Activated CD4-positive, alpha-beta memory T cell treated with anti-CD3 and anti-CD28 coated beads, Interleukin-2, amount 10 ng/mL, durations not matched to agents 7 days and 5 days (primary cell): ENCODE measurements at places on chromosomes 13 and 19. TPM values are rescaled to one million over a fixed set of nuclear protein-coding genes. Genes with fewer than 3 reads are reported as not detected.

DNA sequence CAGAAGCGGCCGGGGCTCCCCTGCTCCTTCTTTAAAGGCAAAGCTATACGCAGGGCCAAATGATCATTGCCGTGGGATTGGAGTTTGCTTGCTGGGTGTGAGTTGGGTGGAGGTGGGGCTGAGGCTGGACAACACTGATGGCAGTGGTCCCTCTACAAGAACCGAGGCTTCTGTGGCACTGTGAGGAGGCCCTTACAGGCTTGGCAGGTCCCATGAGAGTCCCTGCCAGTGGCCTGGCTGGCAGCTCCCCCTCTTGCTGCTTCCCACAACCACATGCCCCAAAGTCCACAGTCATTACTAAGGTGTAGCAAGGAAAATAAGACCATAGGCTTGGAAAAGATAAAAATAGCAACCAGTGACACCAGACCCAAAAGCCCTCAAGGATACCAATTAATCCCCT is 98.4 kb downstream of the ANKRD10 start:
- DNase-seq: no peak

DNA sequence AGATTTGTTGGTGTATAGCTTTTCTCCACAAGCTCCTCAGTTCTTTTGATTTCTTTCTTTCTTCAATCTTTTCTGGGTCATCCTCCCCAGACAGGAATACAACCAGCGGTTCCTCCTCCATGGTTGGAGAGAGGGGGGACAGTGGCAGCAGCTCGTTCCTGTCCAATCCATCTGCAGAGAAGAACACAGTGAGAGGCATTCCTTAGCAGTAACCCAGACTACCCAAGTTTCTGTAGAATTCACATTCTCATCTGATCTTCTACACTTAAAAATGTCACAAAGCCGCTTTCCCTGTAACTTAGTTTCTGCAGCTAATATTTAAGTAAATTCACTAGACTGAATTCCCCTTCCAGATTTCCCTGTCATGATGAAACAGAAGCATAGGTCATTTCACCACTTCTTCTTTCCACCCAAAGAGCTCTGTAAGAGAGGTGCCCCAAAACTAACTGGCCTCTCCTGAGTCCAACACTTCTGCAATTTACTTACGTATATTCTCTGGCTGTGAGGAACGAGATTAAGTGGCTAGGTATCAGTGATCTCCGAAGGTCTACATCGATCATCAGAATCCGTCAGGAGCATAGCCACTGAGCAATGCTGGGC is 171.9 kb downstream of the TBC1D4 start:
- no peak for DNase-seq

DNA sequence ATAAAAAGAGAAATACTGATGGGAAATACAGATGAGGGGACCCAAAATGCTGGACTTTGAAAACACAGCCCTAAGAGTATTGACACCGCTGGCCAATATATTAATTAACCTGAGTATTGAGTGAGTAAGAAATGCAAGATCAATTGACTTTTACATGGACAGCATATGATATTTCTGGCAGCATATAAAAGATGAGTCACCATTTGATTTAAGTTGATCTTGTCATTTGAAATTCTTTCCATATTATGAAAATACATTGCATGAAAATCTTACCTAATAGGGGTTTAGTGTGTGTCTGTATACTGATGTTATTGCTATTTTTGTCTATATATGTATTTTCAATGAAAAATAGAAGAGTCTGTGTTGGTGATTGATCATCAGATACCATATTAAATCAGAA is 619.6 kb downstream of the KCTD12 start:
- DNase-seq: no peak

Gene ZNF132
- total RNA-seq: 4.7 TPM

Gene KLK2
- total RNA-seq: 0.35 TPM

Gene TMEM38A
- 1.4 TPM for total RNA-seq

Gene ADGRE2
- 0.73 TPM for total RNA-seq

Gene ZNF490
- 16.9 TPM for total RNA-seq
